Activated naive CD4-positive, alpha-beta T cell treated with anti-CD3 and anti-CD28 coated beads for 36 hours (primary cell): ENCODE measurements at places on chromosomes 4 and X. TPM values are rescaled to one million over a fixed set of nuclear protein-coding genes. Genes with fewer than 3 reads are reported as not detected.

GRCh38 chr4:80043541-80043940, 29.5 kb downstream of the ANTXR2 start:
- H3K27ac ChIP-seq: no peak overlapping the region
- H3K36me3 ChIP-seq: peaks cover 4% of the 10 kb centered on the region
- H3K4me3 ChIP-seq: no peak overlapping the region
- DNase-seq: no peak

The QDPR gene
- total RNA-seq: 42.2 TPM

The GPC3 gene
- 0.43 TPM for total RNA-seq

DNA sequence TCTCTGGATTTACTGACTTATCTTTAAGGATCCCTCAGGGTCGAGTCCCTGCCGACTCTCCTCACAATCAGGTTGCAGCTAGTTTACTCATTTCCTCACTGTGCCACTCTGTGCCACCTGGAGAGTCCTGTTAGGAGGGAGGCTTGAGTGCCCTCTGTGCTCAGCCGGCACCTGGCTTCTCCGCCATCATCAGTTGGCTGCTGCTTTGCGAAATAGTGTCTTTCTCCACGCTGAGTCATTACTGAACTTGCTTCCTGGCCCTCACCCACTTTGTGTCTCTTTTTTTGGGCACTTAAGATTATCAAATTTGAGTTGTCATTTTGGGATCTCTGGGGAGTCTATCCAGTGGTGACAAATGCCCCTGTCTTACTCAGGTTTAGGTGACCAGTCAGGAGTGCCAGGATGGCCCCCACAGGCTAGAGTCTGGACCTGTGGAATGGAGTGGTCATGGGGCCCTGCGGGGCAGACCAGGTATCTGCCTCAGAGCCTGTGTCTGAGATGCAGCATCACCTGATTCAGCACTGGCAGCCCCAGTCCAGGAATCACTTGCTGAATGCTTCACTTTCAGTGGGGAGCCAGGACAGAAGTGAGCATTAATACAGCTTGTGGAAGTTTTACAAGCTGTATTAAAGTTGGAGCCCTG, 37.7 kb downstream of the JADE1 start:
- H3K27me3 ChIP-seq: no peaks in the 10 kb centered on the region
- no peak for DNase-seq
- H3K27ac ChIP-seq: peak overlapping the region; percentile 74
- H3K4me1 ChIP-seq: peaks cover 10% of the 10 kb centered on the region
- H3K36me3 ChIP-seq: peaks cover 68% of the 10 kb centered on the region
- H3K4me3 ChIP-seq: no peak overlapping the region

The USP17L27 gene
- not detected for total RNA-seq

DNA sequence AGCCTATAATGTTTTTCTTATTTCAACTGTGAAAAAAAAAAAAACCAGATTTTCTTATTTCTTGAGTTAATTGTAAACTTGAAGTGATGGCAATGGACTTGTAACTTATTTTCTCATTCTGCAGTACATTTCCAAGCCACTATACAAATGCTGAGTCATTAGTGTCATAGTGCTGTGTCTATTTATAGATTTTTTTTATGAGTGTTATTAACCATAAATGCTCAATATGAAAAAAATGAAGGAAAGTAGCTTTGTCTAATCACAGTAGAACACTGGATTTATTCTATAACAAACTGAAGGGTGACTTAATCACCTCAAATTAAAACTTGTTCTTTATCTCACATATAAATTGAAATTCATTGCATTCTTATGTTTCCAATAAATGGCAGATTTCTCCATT, 718.6 kb downstream of the CCSER1 start:
- H3K4me1 ChIP-seq: no peaks in the 10 kb centered on the region
- H3K27me3 ChIP-seq: no peaks in the 10 kb centered on the region
- no peak overlapping the region for H3K27ac ChIP-seq
- H3K4me3 ChIP-seq: no peak overlapping the region
- H3K36me3 ChIP-seq: no peaks in the 10 kb centered on the region
- no peak for DNase-seq

DNA sequence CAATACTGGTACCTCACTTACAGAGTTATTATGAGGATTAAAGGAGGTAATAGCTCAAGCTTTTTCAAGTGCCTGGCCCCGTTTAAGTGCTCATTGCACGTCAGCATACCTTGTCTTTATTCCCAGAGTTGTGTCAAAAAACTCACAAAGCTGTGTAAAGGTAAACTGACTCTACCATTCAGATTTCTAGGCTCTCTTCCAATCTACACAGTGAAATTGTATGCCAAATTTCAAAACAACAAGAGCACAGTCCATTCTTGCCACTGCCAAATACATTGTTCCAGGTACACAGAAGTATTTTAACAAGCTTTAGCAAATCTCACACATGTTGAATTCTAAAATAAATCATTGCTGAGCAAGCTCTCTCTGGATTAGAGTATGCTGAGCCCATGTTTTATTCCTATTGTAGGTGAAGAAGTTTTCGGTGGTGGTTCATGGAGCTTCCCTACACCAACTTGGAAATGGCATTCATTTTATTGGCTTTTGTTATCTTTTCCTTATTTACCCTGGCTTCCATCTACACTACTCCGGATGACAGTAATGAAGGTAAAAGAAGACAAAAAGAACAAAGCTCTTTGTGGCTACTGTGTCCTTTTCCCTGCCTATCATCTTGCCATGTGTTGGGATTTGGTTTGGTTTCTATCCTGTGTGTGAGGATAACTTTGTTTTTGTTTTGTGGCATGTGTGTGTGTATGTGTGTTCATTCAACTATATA, 16.2 kb downstream of the SMIM31 start:
- no peak overlapping the region for H3K27ac ChIP-seq
- no peak overlapping the region for H3K4me3 ChIP-seq
- H3K4me1 ChIP-seq: no peaks in the 10 kb centered on the region
- H3K27me3 ChIP-seq: peaks cover 19% of the 10 kb centered on the region
- no peak for DNase-seq

DNA sequence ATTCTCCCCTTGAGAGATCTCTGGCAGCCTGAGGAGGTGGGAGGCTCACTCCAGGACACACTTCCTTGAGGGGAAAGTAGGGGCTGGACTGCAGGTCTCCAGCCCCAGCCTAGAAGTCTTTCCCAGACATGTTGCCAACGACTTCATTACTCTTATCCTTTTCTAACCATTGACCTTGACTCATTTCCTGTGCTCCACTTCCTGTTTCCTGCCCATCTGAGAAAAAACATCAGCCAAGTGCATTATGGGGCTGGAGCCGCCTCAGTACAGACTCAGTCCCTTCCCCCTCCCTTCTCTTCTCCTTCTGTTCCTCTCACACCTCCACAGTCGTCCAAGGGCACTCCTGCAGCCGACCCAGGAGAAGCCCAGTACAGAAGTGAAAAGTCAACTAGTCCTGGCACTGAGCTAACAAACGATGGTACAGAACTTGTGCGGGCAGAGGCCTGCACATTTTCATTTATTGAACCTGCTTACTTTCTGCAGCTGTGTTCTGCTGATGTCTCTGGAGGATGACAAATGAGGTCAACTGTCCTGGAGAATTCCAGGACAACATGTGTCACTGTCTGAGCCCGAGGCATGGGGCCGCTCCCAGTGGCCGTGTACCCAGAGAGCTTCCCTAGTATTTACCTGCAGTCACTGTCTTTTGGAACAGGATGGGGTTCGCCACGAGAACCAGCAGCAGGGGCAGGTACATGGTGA, 20.1 kb downstream of the GPR143 start:
- H3K27me3 ChIP-seq: no peaks in the 10 kb centered on the region
- peaks cover 6% of the 10 kb centered on the region for H3K36me3 ChIP-seq
- H3K27ac ChIP-seq: peak overlapping the region; percentile 46
- H3K4me1 ChIP-seq: peaks cover 16% of the 10 kb centered on the region
- DNase-seq: peak; percentile 9

GRCh38 chrX:13540602-13541001, 28.8 kb upstream of the EGFL6 start:
- H3K36me3 ChIP-seq: no peaks in the 10 kb centered on the region
- H3K4me3 ChIP-seq: no peak overlapping the region
- DNase-seq: no peak

DNA sequence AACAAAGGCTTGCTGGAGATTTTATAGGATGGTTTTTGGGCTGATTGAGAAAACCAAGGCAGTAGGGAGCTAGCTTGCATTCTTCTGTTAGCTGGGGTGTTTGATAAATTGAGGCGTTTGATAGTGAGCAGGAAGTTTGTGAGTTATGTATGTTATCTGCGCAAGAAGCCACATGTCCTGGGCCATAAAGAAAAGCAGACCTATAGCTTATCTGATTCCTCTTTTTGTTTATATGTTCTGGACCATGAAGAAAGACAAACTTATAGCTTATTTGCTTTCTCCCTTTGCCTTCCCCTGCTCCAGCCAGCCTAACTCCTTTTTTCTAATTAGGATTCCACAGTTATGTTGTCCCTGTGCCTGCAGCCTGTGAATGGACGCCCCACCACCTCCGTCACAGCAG, 9.2 kb downstream of the HNRNPH2 start:
- peak overlapping the region; percentile 89 for H3K27ac ChIP-seq
- H3K36me3 ChIP-seq: peaks cover 15% of the 10 kb centered on the region
- no peaks in the 10 kb centered on the region for H3K27me3 ChIP-seq
- peak overlapping the region; percentile 80 for H3K4me3 ChIP-seq
- DNase-seq: no peak

The TMPRSS11D gene
- not detected for total RNA-seq

The SPANXD gene
- not detected for total RNA-seq

The P2RY8 gene
- total RNA-seq: 10.6 TPM

The RIPPLY1 gene
- total RNA-seq: not detected

- no peak for DNase-seq
- peaks cover 17% of the 10 kb centered on the region for H3K4me1 ChIP-seq
- peaks cover 3% of the 10 kb centered on the region for H3K36me3 ChIP-seq
- H3K27ac ChIP-seq: no peak overlapping the region
- no peak overlapping the region for H3K4me3 ChIP-seq
- no peaks in the 10 kb centered on the region for H3K27me3 ChIP-seq
Observed at GRCh38 chrX:10120828-10121227, 35.9 kb upstream of the CLCN4 start.

GRCh38 chr4:122602277-122603142, 18.4 kb downstream of the IL21 start:
- H3K27ac ChIP-seq: peak overlapping the region; percentile 79
- peaks cover 43% of the 10 kb centered on the region for H3K4me1 ChIP-seq
- DNase-seq: peak; percentile 44
- H3K4me3 ChIP-seq: peak overlapping the region; percentile 48
- peaks cover 12% of the 10 kb centered on the region for H3K36me3 ChIP-seq

DNA sequence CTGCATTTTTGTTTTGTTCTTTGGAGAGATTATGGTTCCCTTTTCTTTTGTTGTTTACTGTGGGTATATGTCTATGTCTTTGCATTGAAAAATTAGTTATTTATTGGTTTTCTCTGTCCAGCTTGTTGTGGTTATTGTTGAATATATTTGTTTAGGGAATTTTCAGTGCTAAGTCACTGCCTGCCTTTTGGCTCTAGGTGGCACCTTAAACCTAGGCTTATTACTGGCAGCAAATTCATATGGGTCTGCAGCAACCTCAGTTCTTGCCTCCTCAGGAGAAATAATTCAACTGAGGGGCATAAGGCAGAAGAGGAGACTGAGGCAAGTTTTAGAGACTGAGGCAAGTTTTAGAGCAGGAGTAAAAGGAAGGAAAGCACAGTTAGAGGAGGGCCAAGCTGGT, 1157.3 kb upstream of the AGA start:
- no peak overlapping the region for H3K4me3 ChIP-seq
- H3K4me1 ChIP-seq: no peaks in the 10 kb centered on the region
- H3K36me3 ChIP-seq: no peaks in the 10 kb centered on the region
- DNase-seq: no peak
- H3K27me3 ChIP-seq: no peaks in the 10 kb centered on the region
- H3K27ac ChIP-seq: no peak overlapping the region

- H3K4me3 ChIP-seq: no peak overlapping the region
- H3K4me1 ChIP-seq: no peaks in the 10 kb centered on the region
- no peak overlapping the region for H3K27ac ChIP-seq
Observed at GRCh38 chr4:115671581-115671980, 558.2 kb upstream of the NDST4 start.

The RAB9B gene
- 0.22 TPM for total RNA-seq

The NPY1R gene
- total RNA-seq: not detected

DNA sequence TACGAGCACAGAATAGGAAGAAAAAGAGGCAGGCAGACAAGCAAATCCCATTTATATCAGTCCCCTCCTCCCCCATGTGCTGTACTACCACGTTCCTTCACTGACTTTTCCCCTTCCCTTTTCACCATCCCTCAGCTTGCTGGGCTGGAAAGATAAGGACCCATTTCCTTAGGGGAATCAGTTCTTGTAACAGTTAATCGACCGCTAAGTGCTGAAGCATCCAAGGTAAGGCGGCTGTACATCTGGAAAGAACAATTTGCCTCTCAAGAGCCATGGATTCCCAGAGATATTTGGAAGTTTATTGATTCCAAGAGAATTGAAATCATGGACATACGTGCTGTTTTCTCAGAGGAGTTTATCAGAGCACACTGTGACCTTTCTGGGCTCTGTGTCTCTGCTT, 1688.0 kb downstream of the STIM2 start:
- DNase-seq: no peak
- H3K27ac ChIP-seq: no peak overlapping the region
- no peaks in the 10 kb centered on the region for H3K27me3 ChIP-seq
- H3K36me3 ChIP-seq: no peaks in the 10 kb centered on the region

GRCh38 chr4:7890635-7891393, 48.8 kb downstream of the AFAP1 start:
- H3K36me3 ChIP-seq: peaks cover 7% of the 10 kb centered on the region
- H3K27me3 ChIP-seq: no peaks in the 10 kb centered on the region
- H3K27ac ChIP-seq: no peak overlapping the region

DNA sequence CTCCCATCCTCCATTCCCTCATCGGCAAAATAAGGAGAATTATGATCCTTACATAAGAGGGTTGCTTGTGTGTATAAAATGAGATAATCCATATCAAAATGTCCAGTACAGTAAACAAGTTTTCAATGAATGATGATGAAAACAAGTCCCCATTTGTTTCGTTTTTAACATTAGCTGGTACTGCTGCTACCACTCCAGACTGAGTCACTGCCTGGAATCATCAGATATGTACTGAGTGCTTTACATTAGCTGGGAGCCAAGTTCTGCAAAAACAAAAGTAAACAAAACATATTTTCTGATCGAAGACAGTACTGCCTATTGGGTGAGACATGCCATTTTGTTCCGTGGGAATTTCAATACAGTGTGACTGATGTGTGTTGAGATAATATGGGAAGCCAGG, 123.2 kb upstream of the IGFBP7 start:
- no peaks in the 10 kb centered on the region for H3K4me1 ChIP-seq
- no peak overlapping the region for H3K4me3 ChIP-seq
- DNase-seq: no peak

The CSAG3 gene
- total RNA-seq: 0.26 TPM

DNA sequence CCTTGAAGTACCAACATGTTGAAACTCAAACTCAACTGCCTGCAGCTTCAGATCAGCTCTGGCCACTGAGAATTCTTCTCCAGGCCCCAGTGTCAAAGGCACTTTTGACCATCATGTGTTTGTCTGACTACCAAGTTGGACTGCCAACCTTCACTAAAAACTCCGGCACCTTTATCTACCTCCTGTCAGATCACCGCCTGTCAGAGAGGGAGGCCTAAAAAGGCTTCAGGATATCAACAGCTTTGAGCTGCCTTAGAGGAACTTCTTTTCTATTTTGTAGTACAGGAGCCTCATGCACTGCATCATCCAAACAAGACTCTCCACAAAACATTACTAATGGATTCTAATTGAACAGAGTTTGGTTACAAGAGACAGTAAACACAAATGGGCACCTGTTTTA, 2.8 kb downstream of the ACSL1 start:
- DNase-seq: no peak
- peaks cover 5% of the 10 kb centered on the region for H3K36me3 ChIP-seq
- no peaks in the 10 kb centered on the region for H3K27me3 ChIP-seq
- H3K4me1 ChIP-seq: peaks cover 44% of the 10 kb centered on the region
- H3K27ac ChIP-seq: no peak overlapping the region

The CT45A3 gene
- total RNA-seq: not detected

- no peaks in the 10 kb centered on the region for H3K4me1 ChIP-seq
- no peaks in the 10 kb centered on the region for H3K36me3 ChIP-seq
- no peak overlapping the region for H3K27ac ChIP-seq
- H3K4me3 ChIP-seq: no peak overlapping the region
- no peaks in the 10 kb centered on the region for H3K27me3 ChIP-seq
Observed at GRCh38 chr4:185441479-185441878, 15.7 kb upstream of the UFSP2 start.
